ENCODE measurements at places on chromosomes 2 and 18. TPM values are rescaled to one million over a fixed set of nuclear protein-coding genes. Genes with fewer than 3 reads are reported as not detected.

- peak; percentile 92 for ATAC-seq
These were observed 5.0 kb upstream of the SERPINB2 start for GRCh38 chr18:63882333-63883141.

DNA sequence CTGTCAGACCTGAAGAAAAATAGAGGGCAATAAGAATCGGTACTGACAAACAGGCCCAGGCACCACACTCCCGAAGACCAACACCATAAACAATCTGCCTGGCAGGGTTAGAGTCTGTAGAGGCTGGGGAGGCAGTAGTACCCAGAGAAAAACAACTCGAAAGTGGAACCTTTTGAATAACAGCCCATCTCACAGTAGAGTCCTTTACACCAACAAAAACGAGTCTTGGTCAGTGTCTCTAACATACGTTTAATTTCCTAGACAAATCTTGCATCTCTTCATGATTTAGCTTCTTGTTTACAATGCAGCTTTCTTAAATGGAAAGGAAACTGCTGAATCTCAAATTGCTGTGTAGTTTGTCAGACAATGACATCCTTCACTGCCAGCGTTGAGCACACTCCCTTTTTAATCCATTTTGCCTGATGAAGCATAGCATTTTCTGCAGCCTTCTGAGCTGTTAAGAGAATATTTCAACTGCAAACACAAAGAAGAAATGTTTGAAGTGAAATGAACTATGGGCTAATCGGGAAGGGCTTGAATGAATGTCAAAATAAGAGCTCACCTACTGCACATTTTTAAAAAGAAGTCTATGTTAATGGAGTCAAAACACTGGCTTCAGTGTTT lies 73.1 kb upstream of the DSG1 start:
- peak; percentile 63 for ATAC-seq

- ATAC-seq = no peak
These were observed 8.5 kb downstream of the STAM2 start for GRCh38 chr2:152167065-152167464.

DNA sequence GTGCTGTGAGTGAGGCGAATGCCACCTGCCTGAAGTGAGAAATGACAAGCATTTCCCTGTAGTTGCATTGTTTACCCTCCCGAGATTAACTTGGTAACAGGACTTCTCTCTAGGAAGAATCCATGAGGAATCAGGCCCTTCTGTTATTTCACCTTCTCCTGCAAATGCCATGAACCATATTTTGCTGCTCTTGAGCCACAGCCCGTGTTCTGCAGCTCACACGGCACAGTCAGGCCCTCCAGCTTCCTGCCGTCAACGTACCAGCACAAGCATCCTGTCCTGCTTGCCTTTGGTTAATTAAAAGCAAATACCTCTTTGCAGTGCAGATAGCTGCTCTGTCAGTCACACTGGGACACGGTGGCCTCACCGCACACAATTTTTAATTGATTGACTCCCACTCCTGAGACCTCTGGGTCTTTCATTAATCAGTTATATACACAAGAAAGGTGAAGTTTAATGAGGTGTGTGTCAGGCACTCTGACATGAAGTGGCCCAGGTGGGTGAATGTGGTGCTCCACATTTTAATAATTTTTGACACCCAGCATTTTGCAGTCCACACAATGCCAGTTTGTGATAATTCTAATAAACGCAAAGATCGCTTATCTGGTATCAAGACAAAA lies 95.3 kb upstream of the ASB18 start:
- ATAC-seq = no peak

DNA sequence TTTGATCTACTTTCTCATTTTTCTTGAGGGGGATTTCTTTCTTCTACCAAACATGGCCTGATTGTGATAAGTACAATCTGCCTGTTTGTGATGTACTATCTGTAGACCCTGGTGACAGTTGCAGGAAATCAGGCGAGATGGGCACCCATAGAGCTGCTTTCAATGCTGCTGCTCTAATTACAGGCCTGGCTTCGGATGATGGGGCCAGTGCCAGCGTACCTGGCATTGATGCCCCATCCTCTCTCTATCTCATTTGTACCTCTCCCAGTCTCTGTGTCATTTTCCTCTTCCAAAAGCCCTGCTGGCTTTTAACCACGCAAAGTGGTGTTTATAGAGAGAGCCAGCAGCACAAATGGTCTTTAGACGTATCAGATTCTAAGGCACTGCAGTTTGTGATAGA lies 69.9 kb downstream of the KCTD18 start:
- ATAC-seq = no peak

The SPC25 gene
- total RNA-seq = 6.0 TPM

The UGT1A9 gene
- total RNA-seq = 0.08 TPM

The FAM237A gene
- total RNA-seq = not detected

The EGR4 gene
- total RNA-seq = not detected
